ENCODE measurements at places on chromosomes 2 and 18.

DNA sequence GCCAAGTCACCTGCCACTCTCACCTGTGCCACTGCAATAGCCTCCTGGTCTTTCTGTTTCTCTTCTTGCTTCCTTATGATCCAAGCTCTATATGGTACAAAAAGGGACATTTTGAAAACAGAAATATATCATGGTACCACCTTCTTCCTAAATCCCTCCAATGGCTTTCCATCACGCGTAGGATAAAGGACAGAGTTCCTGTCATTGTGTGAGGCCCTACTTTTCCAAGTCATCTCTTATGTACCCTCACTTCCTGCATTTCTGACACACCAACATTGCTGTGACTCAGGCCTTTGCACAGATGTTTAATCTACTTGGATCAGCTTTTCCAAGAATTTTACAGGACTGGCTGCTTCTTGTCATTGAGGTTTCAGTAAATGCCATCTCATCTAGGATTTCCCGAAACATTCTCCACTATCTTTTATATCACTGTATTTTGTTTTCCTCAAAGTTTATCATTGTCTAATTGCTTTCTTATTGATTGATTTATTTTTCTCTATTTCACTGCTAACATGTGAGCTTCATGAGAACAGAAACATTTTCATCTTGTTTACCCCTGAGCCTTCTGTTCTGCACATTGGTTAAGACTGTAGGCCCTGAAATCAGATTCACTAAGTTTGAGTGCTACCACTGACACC lies 426.1 kb upstream of the FANCL start:
- DNase-seq: no peak

DNA sequence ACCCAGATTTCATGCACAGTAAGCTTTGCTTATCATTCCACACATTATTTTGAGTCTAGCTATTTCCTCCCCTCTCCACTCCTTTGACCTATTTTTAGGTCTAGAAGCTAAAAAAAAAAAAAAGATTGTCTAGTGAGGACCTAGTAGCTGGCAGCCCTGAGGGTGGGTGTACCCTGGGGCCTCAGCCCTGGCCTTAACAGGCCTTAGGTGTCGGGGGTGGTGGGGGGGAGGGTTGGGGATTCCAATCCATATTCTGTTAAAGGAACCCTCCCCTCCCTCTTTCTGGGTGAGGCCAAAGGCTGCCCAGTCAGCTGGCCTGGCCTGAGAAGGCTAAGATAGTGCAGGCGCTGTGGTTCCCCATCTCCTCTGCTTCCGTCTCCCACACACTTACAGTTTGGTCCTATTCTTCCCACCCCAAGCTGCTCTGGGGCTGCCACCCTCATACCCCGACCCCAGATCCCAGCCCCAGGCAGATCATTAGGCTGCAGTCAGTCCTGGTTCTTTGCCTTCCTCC lies 65.5 kb upstream of the HK2 start:
- no peak for DNase-seq

GRCh38 chr2:109225170-109225782 lies 96.3 kb downstream of the SH3RF3 start:
- no peak for DNase-seq

- no peak for DNase-seq
Observed at GRCh38 chr2:29560030-29560429, 361.4 kb downstream of the ALK start.

GRCh38 chr2:85974390-85974789 lies 85.6 kb upstream of the ST3GAL5 start:
- no peak for DNase-seq

- no peak for DNase-seq
Observed at GRCh38 chr18:27413495-27414401, 228.6 kb upstream of the CHST9 start.

DNA sequence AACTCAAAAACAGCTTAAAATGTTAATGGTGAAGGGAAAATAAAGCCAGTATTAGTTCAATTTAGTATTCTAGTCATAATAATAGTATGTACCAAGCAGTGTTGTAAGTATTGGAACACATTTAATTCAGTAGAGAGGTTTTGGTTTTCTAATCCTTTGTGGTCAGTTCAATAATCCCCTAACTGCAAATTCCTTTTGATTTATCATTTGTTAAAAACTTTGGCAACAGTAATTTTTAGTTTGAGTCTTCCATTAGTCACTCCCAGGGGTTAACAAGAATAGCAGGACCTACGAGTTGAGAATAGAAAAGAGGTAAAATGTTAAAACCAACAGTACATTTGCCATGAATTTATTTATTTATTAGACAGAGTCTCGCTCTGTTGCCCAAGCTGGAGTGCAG lies 10.7 kb downstream of the MRPL44 start:
- no peak for DNase-seq

DNA sequence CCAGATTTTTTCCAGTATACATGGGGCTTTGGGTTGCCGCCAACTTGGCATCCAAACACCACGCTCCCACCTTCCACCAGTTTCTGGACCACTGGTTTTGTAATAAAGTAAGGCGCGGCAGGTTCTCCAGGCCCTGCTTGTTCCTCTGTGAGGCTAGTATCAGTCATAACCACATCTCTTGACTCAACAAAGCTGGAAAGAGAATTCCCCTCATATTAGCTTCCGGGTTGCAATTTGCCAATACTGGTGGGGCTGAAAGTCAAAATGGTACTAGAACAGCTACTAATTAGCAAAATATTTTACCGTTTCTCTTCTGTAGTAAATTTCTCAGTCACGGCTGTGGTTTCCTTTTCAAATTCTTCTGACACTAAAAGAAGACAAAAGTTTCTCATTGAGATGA lies 25.0 kb downstream of the TTN start:
- DNase-seq: no peak

DNA sequence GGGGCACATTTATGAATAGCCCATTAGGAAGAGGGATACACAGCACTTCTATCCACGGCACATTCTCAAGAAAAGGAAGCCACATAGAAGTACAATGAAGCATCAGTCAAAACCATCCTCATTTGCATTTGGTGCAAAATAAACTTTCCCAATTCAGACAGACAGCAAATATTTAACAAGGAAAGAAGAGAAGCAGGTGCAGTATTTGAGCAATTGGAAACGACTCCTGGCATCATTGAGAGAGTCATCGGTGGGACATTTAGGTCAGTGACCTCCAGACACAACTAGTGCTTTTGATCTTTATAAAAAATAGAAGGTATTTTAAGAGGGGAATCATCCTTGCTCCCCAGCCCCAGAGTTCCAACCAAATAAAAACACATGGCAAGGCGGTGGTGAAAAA lies 118.0 kb downstream of the MREG start:
- no peak for DNase-seq

DNA sequence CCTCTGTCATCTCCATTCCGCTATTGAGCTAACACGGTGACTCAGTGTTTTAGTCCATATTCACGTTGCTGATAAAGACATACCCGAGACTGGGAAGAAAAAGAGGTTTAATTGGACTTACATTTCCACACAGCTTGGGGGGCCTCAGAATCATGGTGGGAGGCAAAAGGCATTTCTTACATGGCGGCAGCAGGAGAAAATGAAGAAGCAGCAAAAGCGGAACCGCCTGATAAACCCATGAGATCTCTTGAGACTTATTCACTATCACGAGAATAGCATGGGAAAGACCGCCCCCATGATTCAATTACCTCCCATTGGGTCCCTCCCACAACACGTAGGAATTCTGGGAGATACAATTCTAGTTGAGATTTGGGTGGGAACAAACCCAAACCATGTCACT lies 22.6 kb upstream of the CXXC1 start:
- DNase-seq: no peak

DNA sequence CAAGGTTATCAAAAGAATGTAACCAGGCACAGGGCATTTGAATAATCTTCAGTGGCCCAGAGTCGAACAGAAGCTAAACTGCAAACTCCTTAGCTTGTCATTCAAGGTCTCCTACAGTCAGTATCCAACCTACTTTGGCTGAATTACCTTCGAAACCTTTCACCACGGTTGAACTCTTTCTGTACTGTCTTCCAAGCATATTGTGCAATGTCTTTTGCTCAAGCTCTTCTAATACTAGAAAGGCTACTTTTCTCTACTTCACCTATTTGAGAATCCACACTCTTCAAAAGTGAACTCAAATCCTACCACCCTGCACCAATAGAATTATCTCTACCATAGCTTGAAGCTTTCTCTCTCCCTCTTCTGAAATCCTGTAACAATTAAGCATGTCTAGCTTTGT lies 142.9 kb downstream of the NR4A2 start:
- DNase-seq: no peak

DNA sequence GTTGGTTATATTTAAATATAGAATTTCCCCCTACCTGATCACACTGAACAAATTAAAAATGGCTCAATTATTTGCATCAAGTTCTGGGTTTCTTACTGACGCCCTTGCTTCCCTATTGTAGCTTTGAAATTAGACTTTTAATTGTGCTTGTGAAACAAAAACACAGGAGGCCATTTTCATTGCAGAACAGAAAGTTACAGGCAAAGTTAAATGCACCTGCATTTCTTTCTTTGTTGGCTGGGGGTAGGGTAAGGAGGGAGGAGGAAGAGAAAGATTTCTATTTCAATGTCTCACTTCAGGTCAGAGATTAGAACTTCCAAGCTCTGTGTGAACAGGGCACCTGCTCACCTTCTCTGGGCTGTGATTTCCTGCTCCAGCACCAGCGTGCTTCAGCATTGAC lies 199.6 kb downstream of the BCL11A start:
- no peak for DNase-seq

GRCh38 chr18:45900623-45901022 lies 66.5 kb downstream of the EPG5 start:
- DNase-seq: no peak

Data from globus pallidus (tissue), 1 donor.